ENCODE measurements at places on chromosomes 13 and 19. TPM values are rescaled to one million over a fixed set of nuclear protein-coding genes. Genes with fewer than 3 reads are reported as not detected.

DNA sequence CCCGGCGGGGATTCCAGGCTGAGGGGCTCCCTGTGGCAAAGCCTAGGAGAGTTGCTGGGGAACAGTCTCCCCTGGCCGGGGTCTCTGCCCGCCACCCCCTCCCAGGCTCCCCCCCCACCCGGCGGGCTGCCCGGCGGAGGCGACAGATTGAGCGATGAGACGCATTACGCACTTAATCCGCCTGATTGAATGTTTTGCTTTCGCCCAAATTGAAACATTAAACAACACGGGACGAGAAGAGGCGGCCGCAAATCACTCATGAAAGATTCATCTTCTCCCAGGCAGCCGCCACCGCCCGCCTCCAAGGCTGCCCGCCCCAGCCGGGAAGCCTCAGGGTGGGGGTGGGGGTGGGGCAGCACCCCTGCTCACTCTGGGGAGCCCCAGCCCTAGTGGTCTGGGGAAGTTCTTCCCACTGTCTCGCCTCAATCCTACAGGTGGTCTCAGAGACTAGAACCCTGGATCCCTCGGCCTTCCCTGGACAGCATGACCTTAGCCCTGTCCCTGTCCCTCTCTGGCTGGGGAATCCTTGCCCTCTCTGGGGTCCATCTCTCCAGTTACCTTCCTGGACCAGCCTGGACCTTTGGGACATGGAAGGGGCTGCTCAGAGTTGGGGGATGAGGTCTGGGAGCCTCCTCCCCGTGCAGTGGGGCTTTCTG is 7.6 kb upstream of the ERFL start:
- DNase-seq: no peak

DNA sequence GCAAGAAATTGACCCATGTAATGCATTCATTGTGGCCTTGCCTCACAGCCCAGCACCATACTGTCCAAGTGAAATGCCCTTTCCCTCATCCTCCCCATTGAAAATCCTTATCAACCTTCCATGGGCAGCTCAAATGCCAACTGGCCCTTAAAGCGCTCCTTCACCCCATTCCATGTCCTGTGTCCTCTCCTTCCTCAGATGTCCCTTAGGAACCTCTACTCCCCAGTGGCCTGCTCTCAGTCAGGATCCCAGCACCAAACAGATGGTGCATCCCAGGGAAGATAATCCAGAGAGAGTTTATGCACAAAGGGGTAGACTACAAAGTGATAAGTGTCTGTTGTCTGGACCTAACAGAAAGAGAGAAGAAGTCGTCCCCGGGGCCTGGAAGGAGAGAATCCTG is 407.4 kb upstream of the ZNF507 start:
- no peak for DNase-seq

DNA sequence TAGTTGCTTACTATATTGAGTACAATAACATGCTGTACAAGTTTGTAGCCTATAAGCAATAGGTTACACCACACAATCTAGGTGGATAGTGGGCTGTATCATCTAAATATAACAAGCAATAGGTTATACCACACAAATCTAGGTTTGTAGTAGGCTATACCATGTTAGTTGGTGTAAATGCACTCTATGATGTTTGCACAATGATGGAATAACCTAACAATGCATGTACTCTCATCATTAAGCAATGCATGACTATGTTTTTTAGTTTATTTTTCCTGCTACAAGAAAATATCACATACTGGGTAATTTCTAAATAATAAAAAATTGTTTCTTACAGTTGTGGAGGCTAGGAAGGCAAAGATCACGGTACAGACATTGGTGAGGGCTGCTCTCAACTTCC is 262.5 kb downstream of the SLITRK6 start:
- no peak for DNase-seq

- no peak for DNase-seq
Measured at GRCh38 chr13:66837246-66837645, 392.9 kb downstream of the PCDH9 start.

DNA sequence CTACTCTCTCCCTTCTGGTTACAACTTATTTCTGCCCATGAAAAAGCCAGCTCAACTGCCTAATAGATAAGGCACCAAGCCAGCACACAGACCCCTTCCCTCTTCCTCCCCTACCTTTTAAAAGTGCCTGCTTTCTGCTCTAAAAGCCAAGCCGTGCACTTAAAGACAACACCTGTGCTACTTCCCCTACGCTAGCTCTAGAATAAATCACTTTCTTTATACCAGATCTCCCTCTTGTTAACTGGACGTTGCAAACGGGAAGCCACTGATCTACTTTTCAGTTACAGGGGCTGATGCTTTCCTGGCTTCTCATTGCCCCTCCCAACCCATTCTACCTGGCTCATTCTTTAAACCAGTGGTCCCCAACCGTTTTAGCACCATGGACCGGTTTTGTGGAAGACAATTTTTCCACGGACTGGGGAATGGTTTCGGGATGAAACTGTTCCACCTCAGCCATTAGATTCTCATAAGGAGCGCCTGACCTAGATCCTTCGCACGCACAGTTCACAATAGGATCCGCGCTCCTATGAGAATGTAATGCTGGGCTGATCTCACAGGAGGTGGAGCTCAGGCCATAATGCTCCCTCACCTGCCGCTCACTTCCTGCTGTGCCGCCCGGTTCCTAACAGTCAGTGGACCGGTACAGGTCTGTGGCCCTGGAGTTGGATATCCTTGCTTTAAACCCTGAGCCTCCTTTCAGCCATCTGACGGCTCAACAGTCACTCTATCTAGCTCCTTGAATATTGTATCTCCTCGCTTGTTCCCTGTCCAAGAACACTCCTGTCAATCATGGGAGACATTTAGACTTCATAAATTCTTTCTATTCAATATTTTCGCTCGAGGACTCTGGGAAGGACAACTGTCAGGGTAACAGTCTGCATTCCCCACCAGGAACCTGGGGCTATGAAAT is 841 bp upstream of the ZNF223 start:
- no peak for DNase-seq

- no peak for DNase-seq
Measured at GRCh38 chr13:92994056-92994455, 232.6 kb upstream of the GPC6 start.

TEX30 gene
- total RNA-seq: 22.7 TPM

PSG6 gene
- total RNA-seq: not detected

AP2S1 gene
- total RNA-seq: 167 TPM

Data from neural crest cell (in vitro differentiated cells).